ENCODE measurements at places on chromosomes 16 and 17. TPM values are rescaled to one million over a fixed set of nuclear protein-coding genes. Genes with fewer than 3 reads are reported as not detected.

Gene TEKT3
- total RNA-seq, result 0.49 TPM

Gene LRRC46
- total RNA-seq, result 0.63 TPM

Gene PIRT
- total RNA-seq, result not detected

Gene TBKBP1
- total RNA-seq, result 14.8 TPM

DNA sequence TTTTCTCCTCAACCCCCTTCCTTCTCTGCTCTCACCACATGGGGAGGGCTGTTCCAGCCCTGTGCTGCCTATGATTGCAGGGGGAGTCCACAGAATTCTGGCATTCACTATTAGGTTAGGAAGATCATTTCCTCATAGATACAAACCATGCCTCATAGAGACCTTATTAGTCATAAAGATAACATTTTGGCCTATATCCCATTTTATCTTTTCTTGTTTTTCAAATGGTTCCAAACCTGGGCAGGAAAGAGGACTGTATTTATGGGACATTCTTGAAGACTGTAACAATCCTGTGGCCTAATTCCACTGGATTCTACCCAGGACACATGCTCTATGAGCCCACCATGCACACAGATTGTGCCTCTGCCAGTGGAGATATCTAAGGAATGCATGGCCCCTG is 51.7 kb downstream of the ASIC2 start:
- H3K36me3 ChIP-seq, result no peaks in the 10 kb centered on the region
- H3K4me1 ChIP-seq, result no peaks in the 10 kb centered on the region
- no peak overlapping the region for H3K4me3 ChIP-seq
- DNase-seq, result no peak
- no peak overlapping the region for H3K27ac ChIP-seq

DNA sequence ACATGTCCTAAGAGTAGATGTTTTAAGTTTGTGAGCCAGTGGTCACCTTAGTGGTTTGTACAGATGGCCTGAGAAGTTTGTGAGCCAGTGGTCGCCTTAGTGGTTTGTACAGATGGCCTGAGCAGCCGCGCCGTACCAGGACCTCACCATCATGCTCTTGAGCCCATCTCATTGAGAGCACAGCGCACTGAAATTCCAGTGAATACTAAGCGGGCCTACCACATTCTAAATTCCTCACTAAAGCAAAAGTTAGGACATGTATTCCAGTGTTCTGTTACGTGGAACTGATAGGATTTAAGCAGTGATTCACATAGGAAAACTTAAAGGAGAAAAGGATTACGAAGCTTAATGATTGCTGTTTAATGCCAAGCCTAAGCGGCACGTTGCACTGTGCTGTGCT is 3.9 kb downstream of the USP10 start:
- H3K4me1 ChIP-seq, result peaks cover 71% of the 10 kb centered on the region
- H3K36me3 ChIP-seq, result no peaks in the 10 kb centered on the region
- H3K27me3 ChIP-seq, result no peaks in the 10 kb centered on the region
- H3K4me3 ChIP-seq, result no peak overlapping the region
- DNase-seq, result no peak

DNA sequence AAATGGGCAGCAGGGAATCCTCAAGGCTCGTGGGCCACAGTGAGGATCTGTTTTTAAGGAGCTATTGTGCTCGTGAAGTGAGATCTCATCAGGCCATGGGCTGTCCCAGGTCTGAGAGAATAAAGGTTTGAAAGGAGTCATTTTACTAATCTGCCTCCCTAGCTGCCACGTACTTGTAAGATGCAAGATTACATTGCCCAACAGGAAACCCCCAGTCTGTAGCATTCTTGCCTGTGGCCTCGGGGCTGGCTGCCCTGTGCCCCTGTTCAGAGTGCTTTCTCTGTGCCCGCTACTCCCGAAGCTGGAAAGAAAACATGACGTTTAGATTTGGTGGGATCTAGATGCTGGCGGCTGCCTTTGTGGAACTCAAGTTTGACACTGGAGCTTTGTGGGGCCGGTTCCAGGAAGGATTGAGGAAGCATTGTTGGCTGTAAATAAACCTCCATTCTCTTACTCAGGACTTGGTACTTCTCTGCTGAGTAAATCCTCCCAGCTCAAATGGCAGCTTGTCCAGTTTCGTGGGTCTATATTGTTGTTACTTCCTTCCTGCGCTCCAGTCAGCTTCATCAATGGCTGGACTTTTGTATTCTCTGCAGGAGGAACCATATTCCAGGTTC is 21.2 kb downstream of the SAP30BP start:
- H3K4me1 ChIP-seq, result peaks cover 90% of the 10 kb centered on the region
- DNase-seq, result no peak

DNA sequence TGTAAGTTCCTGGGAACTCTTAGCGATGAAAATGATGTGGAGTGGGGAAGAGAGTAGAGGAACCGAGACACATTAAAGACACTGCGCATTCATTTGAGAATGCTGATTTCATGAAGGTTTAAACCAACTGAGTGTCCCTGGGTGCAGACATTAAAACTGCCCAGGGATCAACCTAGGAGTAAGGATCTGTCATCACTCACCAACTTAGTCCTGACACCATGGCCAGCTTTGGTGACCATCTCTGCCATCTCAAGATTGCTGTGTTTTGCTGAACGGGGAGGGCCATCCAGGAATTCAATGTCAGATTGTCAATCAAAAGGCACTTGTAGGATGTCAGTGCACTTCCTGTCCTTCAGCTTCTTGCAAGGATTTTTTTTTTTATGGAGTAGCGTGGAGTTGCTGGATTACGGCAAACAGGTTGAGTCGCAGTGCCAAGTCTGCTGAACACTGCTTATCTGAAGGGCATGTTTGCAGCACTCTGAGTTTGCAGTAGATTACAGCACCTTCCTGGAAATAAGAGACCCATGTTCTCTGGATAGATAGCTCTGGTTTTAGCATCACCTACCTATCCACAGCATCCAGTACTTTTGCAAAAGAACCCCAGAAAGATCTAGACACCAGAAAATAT is 258.1 kb upstream of the IRX3 start:
- no peak overlapping the region for H3K4me3 ChIP-seq
- no peak overlapping the region for H3K27ac ChIP-seq
- peaks cover 4% of the 10 kb centered on the region for H3K4me1 ChIP-seq
- no peak for DNase-seq
- H3K36me3 ChIP-seq, result no peaks in the 10 kb centered on the region

DNA sequence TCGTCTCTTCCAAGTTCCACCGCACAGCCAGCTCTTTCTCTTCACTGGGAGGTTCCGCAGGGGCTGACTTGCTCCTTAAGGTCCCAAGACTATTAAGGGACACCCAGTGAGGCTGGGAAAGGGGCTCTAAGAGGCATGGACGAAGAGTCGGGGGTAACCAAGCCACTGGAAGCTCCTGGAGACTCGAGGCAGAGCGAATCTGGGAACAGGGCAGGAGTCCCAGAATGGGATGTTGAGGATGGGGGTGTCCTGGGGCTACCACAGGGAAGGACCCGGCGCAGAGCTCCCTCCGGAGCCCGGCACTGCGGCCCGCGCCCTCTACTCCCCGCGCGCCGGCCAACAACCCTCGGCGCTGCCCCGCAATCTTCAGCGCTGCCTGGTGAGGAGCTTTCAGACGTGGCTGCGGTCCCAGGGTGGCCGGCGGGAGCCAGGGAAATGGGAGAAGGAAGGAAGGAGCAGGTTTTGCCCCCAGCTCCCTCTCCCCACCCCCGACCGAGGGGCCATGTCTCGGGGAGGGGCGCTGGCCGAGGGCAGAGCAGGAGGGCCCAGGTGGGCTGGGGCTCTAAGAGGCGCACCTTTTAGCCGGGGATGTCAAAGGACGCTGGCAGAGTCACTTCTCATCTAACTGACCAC is 581 bp downstream of the CHST5 start:
- no peak overlapping the region for H3K4me3 ChIP-seq
- no peaks in the 10 kb centered on the region for H3K27me3 ChIP-seq
- H3K4me1 ChIP-seq, result peaks cover 13% of the 10 kb centered on the region
- H3K36me3 ChIP-seq, result no peaks in the 10 kb centered on the region
- no peak overlapping the region for H3K27ac ChIP-seq
- DNase-seq, result no peak

DNA sequence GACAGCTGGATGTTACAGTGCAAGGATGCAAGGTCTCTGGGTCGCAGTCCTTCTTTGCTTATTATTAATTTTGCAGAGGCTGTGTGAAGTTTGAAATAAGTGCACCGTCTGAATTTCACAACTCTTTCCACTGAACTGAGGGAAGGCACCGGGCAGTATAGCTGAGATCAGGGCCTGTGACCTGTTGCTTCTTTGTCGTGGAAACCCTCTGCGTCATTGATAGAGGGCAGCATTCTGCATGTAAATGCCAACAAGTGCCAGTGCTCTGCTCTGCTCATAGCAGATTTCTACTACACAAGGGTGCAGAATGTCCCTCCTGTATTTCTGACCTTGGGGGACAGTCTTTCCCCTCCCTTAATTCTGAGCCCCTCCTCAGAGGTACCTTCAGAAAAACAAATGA is 26.0 kb downstream of the CD300LF start:
- peaks cover 33% of the 10 kb centered on the region for H3K27me3 ChIP-seq
- H3K36me3 ChIP-seq, result no peaks in the 10 kb centered on the region
- no peak overlapping the region for H3K27ac ChIP-seq
- no peak for DNase-seq
- H3K4me3 ChIP-seq, result no peak overlapping the region

DNA sequence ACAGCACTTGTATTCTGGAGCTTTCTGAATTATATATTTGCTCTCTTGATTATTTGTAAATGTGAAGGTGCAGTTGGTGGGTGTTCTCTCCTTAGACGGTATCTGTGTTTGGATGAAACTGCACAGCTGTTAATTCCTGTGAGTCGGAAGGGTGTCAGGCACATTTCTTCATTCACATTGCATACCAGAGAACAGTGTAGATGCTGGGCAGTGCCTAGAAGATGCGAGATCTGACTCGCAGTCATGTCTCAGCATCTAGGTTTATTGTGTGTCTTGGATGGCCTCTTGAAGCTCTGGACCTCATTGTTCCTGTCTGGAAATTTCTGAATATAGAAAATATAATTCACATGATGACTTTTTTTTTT is 61.2 kb downstream of the CLEC16A start:
- peaks cover 5% of the 10 kb centered on the region for H3K4me1 ChIP-seq
- H3K36me3 ChIP-seq, result peaks cover 30% of the 10 kb centered on the region
- no peaks in the 10 kb centered on the region for H3K27me3 ChIP-seq
- no peak overlapping the region for H3K27ac ChIP-seq
- no peak overlapping the region for H3K4me3 ChIP-seq
- DNase-seq, result no peak
